ENCODE measurements at places on chromosomes 6 and 20. TPM values are rescaled to one million over a fixed set of nuclear protein-coding genes. Genes with fewer than 3 reads are reported as not detected.

DNA sequence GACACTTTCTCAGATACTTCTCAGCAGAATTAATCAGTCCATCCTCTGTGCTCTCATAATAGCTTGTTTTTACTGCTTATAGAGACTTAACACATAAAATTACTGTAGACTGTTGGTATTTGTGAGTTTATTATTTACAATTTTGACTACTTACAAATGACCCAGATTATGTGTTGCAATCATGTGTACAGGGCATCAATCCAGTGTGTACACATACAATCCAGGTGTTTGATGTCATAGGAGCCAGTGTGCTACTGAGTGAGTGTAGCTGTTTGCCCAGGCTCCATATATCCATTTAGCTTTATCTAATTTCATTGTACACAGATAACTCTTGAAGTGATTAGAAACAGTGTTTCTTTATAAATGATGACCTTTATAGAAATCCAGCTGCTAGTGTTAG is 31.3 kb downstream of the TRMT11 start:
- H3K36me3 ChIP-seq = no peaks in the 10 kb centered on the region
- no peak overlapping the region for H3K4me3 ChIP-seq
- DNase-seq = no peak
- no peaks in the 10 kb centered on the region for H3K4me1 ChIP-seq
- peak overlapping the region; percentile 33 for H3K27ac ChIP-seq

Gene RBM24
- total RNA-seq = 15.0 TPM

DNA sequence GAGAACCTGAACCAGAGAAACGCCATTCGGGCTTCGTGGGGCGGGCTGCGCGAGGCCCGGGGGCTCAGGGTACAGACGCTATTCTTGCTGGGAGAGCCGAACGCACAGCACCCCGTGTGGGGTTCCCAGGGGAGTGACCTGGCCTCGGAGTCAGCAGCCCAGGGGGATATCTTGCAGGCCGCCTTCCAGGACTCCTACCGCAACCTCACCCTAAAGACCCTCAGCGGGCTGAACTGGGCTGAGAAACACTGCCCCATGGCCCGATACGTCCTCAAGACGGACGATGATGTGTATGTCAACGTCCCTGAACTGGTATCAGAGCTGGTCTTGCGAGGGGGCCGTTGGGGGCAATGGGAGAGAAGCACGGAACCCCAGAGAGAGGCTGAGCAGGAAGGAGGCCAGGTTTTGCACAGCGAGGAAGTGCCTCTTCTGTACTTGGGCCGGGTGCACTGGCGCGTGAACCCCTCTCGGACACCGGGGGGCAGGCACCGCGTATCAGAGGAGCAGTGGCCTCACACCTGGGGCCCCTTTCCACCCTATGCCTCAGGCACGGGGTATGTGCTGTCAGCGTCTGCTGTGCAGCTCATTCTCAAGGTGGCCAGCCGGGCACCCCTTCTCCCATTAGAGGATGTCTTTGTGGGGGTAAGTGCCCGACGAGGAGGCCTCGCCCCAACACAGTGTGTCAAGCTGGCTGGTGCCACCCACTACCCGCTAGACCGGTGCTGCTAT is 904 bp downstream of the B3GALT4 start:
- no peaks in the 10 kb centered on the region for H3K27me3 ChIP-seq
- H3K4me1 ChIP-seq = peaks cover 3% of the 10 kb centered on the region
- no peaks in the 10 kb centered on the region for H3K36me3 ChIP-seq
- peak overlapping the region; percentile 88 for H3K27ac ChIP-seq
- H3K4me3 ChIP-seq = peak overlapping the region; percentile 49

DNA sequence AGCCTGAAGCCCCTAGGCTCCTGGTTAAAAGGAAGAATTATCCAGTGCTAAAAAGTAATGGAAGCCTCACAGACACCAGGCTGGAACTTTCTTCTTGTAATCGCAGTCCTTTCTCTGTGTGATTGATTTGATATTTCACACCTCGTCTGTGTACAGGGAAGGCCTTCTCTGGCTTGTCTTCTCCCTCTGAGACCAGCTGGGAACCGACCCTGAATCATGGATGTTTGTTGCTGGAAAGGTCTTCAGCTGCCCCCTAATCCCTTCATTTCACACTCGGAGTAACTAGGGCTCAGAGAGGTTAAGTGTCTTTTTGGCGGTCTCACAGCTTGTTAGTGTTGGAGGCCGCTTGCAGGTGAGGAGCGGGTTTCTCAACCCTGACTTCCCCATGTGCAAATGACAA is 500.2 kb upstream of the CDH4 start:
- no peaks in the 10 kb centered on the region for H3K4me1 ChIP-seq
- no peak overlapping the region for H3K27ac ChIP-seq
- H3K36me3 ChIP-seq = no peaks in the 10 kb centered on the region
- no peaks in the 10 kb centered on the region for H3K27me3 ChIP-seq
- no peak overlapping the region for H3K4me3 ChIP-seq
- DNase-seq = no peak

All from uterus (tissue), 4 donors.